Neural progenitor cell (in vitro differentiated cells): ENCODE measurements at places on chromosomes 16 and 17. TPM values are rescaled to one million over a fixed set of nuclear protein-coding genes. Genes with fewer than 3 reads are reported as not detected.

GRCh38 chr17:50114849-50115357 lies 15.1 kb downstream of the SAMD14 start:
- peak; percentile 85 for DNase-seq
- H3K27ac ChIP-seq = no peak overlapping the region
- H3K36me3 ChIP-seq = no peaks in the 10 kb centered on the region
- peaks cover 28% of the 10 kb centered on the region for H3K4me1 ChIP-seq

- H3K27ac ChIP-seq = no peak overlapping the region
- H3K4me1 ChIP-seq = peaks cover 12% of the 10 kb centered on the region
- H3K36me3 ChIP-seq = no peaks in the 10 kb centered on the region
- H3K27me3 ChIP-seq = no peaks in the 10 kb centered on the region
- DNase-seq = no peak
- no peak overlapping the region for H3K4me3 ChIP-seq
Measured at GRCh38 chr17:4609761-4610160, 25.4 kb downstream of the SMTNL2 start.

GRCh38 chr16:52834736-52835465 lies 217.8 kb downstream of the CHD9NB start:
- no peaks in the 10 kb centered on the region for H3K27me3 ChIP-seq
- no peak for DNase-seq
- no peak overlapping the region for H3K27ac ChIP-seq
- H3K4me3 ChIP-seq = no peak overlapping the region

ALG1 gene
- total RNA-seq = 6.1 and 12.5 TPM in 2 replicates

- DNase-seq = no peak
- no peak overlapping the region for H3K27ac ChIP-seq
- H3K4me3 ChIP-seq = no peak overlapping the region
- no peaks in the 10 kb centered on the region for H3K4me1 ChIP-seq
- no peaks in the 10 kb centered on the region for H3K27me3 ChIP-seq
Measured at GRCh38 chr17:68074279-68074678, 38.7 kb downstream of the KPNA2 start.

DNA sequence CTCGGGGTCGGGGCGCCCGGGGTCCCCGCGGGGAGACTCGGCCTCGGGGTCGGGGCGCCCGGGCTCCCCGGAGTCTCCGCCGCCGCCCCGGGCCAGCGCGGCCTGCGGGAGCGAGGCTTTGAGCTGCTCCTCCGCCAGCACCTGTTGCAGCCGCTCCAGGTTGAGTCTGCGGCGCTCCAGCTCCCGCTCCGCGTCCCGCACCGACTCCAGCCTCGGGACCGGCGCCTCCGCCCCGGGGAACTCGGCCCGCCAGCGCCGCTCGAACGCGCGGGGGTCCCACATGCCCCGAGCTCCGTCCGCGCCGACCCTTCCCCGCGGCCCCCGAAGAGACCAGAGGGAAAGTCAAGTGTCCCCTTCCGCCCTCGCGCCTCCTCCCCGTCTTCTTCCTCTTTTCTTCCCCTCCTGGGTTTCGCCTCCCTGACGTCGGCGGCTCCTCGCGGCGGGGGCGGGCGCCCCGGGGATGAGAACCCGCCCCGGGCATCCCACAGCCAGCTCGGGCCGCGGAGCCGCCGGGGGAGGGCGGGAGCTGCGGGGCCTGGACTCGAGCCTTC lies 40.8 kb upstream of the BHLHA9 start:
- peaks cover 84% of the 10 kb centered on the region for H3K27me3 ChIP-seq
- H3K36me3 ChIP-seq = no peaks in the 10 kb centered on the region
- peak overlapping the region; percentile 64 for H3K4me3 ChIP-seq
- DNase-seq = peak; percentile 50
- peaks cover 11% of the 10 kb centered on the region for H3K4me1 ChIP-seq
- no peak overlapping the region for H3K27ac ChIP-seq

GRCh38 chr17:77332034-77332971 lies 191.5 kb downstream of the SEC14L1 start:
- no peak for DNase-seq
- no peak overlapping the region for H3K27ac ChIP-seq
- H3K27me3 ChIP-seq = no peaks in the 10 kb centered on the region
- no peaks in the 10 kb centered on the region for H3K4me1 ChIP-seq
- H3K4me3 ChIP-seq = no peak overlapping the region
- no peaks in the 10 kb centered on the region for H3K36me3 ChIP-seq

DNA sequence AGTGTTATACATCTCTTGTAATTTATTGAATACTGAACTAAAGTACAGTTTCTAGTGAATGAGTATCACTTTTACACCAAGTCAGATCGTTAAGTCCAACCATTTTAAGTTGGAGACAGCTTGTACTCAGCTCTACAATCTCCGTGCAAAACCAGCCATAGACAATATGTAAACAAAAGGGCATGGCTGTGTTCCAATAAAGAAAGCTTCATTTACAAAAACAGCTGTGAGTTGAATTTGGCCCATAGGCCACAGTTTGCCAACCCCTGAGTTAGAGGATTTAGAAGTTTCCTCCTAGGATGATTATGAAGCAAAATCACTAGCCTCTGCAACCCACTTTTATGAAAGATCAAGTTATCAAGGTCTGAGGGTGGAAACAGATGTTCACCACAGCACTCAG lies 105.7 kb upstream of the RCVRN start:
- H3K36me3 ChIP-seq = no peaks in the 10 kb centered on the region
- no peaks in the 10 kb centered on the region for H3K27me3 ChIP-seq
- peaks cover 16% of the 10 kb centered on the region for H3K4me1 ChIP-seq
- H3K4me3 ChIP-seq = no peak overlapping the region

DNA sequence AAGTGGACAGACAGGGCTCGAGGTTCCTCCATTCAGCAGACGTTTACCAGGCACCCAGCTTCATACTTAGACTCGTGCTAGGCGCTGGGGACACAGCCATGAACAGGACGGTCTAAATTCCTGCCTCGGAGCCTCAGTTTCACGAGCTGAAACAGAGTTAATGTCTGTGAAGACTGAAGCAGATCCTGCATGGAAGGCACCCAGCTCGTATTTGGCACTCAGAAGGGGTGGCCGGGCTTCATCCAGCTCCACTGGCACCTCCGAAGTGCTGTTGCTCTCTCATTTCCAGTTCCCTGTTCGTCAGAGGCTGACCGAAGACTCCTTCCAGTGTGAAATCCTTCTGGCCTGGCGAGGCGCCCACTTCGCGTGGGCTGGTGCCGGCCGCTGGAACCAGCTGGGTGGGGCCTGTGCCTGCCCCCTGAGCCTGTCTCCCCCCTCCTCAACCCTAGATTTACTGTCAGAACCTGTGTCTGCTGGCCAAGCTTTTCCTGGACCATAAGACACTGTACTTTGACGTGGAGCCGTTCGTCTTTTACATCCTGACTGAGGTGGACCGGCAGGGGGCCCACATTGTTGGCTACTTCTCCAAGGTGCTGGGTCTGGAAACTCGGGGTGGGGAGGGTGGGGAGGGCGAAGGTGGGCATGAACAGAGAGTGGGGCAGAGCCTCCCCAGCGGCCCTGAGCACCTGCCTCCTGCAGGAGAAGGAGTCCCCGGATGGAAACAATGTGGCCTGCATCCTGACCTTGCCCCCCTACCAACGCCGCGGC lies 5.8 kb downstream of the PRSS8 start:
- peaks cover 7% of the 10 kb centered on the region for H3K4me1 ChIP-seq
- no peak overlapping the region for H3K4me3 ChIP-seq
- no peaks in the 10 kb centered on the region for H3K36me3 ChIP-seq

WNT9B gene
- 0.12 TPM in 1 of 2 replicates, not detected in the other for total RNA-seq

COA3 gene
- 61.2 and 74.5 TPM in 2 replicates for total RNA-seq

GRCh38 chr17:12053552-12053951 lies 32.9 kb downstream of the MAP2K4 start:
- H3K4me3 ChIP-seq = no peak overlapping the region
- H3K4me1 ChIP-seq = peaks cover 24% of the 10 kb centered on the region
- no peak overlapping the region for H3K27ac ChIP-seq
- peaks cover 3% of the 10 kb centered on the region for H3K36me3 ChIP-seq
- H3K27me3 ChIP-seq = no peaks in the 10 kb centered on the region

- H3K36me3 ChIP-seq = no peaks in the 10 kb centered on the region
- H3K4me1 ChIP-seq = peaks cover 69% of the 10 kb centered on the region
- DNase-seq = no peak
- no peak overlapping the region for H3K27ac ChIP-seq
- H3K27me3 ChIP-seq = no peaks in the 10 kb centered on the region
- no peak overlapping the region for H3K4me3 ChIP-seq
Measured at GRCh38 chr16:81632392-81633146, 146.5 kb upstream of the PLCG2 start.

GRCh38 chr17:28669918-28670317 lies 7.9 kb downstream of the SUPT6H start:
- H3K4me3 ChIP-seq = no peak overlapping the region
- no peak for DNase-seq
- H3K36me3 ChIP-seq = peaks cover 9% of the 10 kb centered on the region
- H3K27ac ChIP-seq = no peak overlapping the region
- no peaks in the 10 kb centered on the region for H3K27me3 ChIP-seq

- no peak for DNase-seq
- H3K27ac ChIP-seq = no peak overlapping the region
- H3K27me3 ChIP-seq = no peaks in the 10 kb centered on the region
- H3K4me3 ChIP-seq = peak overlapping the region; percentile 93
- H3K4me1 ChIP-seq = peaks cover 7% of the 10 kb centered on the region
Measured at GRCh38 chr16:8622315-8622656, 788 bp downstream of the METTL22 start.

DNA sequence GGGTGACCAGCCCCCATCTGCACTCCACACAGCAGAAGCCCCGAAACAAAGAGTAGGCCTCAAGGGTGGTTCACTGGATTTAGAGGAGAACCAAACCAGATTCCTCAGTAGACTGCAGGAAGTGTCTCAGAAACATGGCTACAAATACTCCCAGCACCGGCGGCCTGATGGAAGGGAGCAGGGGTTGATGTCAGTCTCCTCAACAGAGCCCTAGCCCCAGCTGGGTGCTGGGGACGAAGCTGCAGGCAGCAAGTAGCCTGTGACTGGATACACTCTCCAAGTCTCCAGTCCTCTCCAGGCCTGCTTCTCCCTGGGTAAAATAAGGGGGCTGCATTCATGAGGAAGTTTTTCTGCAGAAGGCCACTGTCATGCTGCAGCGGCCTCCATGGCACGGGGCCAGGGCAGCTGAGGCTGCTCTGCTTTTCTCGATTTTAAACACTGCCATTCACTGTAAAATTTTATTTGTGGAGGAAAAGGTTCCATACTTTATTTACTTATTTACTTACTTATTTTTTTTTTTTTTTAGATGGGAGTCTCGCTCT lies 36.7 kb upstream of the SREBF1 start:
- no peak overlapping the region for H3K4me3 ChIP-seq
- no peak overlapping the region for H3K27ac ChIP-seq
- no peaks in the 10 kb centered on the region for H3K36me3 ChIP-seq
- peaks cover 36% of the 10 kb centered on the region for H3K4me1 ChIP-seq

DNA sequence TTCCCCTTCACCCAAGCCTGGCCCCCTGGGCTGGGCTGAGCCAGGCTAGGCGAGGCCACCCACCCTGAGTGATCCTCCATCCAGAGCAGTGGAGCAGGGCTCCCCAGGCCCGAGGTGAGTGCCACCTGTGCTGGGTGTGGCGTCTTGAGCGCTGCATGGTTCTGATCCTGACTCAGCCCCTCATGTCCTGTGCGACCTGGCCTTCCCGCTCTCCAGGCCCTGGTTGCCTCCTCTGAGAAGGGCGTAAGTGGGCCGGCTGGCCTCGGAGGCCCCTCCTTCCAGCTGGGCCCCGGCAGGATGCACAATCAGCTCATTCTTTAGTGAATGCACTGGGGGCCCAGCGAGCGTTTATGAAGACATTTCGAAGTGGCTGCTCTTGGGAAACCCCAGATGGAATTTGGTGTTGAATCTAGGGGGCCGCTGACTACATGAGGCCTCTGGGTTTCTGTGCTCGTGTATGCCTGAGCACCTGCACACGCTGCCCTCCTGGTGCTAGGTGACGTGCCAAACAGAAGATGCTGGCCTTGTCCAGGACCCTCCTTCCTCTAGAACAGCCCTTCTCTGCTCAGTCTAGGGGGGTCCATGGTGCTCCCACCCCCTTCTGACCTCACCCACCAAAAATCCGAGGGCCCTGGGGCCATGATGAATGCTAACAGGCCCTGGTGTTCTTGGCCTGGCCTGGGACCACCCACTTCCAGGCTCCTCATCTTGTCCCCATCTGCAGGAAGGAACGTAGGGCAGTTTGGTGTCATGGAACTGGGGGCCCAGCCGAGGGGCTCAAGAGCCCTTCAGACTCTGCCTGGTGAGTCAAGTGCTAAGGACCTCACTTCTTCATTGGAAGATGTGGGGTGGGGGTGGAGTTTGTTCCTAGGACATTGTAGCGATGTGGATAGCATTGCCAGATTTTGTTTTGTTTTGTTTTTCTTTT lies 3.6 kb upstream of the TMEM92 start:
- H3K4me3 ChIP-seq = no peak overlapping the region
- H3K4me1 ChIP-seq = peaks cover 30% of the 10 kb centered on the region
- peaks cover 23% of the 10 kb centered on the region for H3K27me3 ChIP-seq
- no peak overlapping the region for H3K27ac ChIP-seq
- peak; percentile 50 for DNase-seq
- H3K36me3 ChIP-seq = no peaks in the 10 kb centered on the region

DNA sequence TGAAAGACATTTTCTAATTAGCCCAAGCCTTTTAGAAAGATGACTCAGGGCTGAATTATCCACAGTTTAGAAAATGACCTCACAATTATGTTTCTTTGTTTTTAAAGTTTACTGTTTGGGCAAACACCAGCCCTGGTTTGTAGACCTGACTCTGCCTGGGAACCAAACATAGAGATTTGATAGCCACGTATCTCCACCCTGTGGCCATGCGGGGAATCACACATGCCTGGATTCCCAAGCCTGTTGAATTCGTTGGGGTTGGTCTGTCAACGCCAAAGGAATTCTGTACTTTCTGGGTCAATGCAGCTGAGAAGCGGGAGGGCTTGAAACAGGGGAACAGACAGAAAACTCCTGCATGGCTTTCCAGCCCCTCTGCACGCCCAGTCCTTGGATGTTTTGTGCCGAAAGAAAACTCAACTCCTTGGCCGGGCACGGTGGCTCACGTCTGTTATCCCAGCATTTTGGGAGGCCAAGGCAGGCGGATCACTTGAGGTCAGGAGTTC lies 26.9 kb downstream of the CD300A start:
- H3K27me3 ChIP-seq = no peaks in the 10 kb centered on the region
- peak; percentile 87 for DNase-seq
- no peaks in the 10 kb centered on the region for H3K36me3 ChIP-seq

DNA sequence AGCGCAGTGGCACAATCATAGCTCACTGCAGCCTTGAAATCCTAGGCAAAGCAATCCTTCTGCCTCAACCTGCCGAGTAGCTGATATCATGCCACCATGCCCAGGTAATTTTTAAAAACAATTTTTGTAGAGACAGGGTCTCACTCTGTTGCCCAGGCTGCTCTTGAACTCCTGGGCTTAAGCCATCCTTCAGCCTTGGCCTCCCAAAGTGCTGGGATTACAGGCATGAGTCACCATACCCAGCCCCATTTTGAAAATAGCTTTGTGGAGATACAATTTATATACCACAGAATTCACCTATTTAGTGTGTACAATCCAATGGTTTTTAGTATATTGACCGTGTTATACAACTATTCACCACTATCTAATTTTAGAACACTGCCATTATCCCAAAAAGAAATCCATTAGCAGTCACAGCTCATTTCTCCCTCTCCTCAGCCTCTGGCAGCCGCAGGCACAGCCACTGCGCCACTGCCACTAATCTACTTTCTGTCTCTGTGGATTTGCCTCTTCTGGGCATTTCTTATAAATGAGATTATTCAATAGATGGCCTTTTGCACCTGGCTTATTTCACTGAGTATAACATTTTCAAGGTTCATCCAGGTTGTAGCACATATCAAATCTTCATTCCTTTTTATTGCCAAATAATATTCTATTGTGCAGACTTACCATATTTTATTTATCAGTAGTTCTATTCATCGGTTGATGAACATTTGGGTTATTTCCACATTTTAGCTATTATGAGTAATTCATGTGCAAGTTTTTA lies 6.5 kb downstream of the RNF157 start:
- H3K36me3 ChIP-seq = no peaks in the 10 kb centered on the region
- no peaks in the 10 kb centered on the region for H3K4me1 ChIP-seq
- H3K27ac ChIP-seq = no peak overlapping the region
- H3K4me3 ChIP-seq = no peak overlapping the region

ACSM2A gene
- not detected in 2 replicates for total RNA-seq
